ENCODE measurements at places on chromosomes 5 and 9.

GRCh38 chr9:127825319-127826051, 22.8 kb downstream of the FPGS start:
- DNase-seq: no peak

DNA sequence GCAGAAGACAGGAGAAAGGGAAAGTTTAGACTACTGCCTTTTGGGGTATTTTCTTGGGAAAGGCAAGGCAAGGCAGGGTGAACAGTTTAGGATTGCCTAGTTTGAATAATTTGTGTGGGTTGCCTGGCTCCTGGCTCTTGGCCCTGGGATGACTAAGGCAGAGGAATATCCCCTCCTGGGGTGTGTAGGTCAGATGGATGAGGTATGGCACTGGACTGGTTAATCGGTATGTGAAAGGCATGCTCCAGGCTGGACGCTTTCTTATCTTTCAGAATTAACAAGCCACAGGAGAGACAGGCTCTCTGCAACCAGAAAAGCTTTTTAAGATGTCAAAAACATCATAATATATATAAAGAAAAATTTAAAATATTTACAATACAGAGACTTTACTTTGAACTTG, 58.6 kb downstream of the STARD4 start:
- DNase-seq: peak; percentile 49

DNA sequence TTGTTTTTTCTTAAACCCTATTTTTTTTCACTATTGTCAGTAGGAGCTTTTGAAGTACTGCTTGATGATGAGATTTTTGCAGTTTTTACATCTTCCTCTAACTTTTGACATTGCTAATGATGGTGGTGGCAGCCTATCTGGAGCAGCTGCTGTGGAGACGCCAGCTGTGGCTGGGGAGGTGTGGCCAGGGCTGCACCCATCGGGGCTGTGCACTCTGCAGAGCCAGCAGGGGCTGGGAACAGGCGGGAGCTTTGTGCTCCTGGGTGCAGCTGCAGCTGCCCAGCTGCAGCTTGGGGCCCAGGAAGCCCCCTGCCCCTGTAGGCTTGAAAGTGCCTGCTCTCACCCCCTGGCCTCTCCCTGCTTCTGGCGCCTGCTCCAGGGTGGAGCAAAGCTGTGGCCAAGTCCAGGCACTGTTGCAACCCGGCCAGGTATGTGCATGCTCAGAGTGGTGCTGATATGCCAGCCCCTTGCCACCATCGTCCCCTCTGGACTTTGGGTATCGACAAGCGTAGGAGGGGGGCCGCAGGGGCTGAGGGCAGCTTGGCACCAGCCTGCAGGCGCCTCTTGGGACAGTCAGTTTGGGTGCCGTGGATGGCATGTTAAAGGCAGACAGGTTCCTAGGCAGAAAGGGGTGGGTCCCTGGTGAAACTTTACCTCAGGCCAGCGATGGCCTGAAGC, 39.2 kb downstream of the FER start:
- DNase-seq: no peak

DNA sequence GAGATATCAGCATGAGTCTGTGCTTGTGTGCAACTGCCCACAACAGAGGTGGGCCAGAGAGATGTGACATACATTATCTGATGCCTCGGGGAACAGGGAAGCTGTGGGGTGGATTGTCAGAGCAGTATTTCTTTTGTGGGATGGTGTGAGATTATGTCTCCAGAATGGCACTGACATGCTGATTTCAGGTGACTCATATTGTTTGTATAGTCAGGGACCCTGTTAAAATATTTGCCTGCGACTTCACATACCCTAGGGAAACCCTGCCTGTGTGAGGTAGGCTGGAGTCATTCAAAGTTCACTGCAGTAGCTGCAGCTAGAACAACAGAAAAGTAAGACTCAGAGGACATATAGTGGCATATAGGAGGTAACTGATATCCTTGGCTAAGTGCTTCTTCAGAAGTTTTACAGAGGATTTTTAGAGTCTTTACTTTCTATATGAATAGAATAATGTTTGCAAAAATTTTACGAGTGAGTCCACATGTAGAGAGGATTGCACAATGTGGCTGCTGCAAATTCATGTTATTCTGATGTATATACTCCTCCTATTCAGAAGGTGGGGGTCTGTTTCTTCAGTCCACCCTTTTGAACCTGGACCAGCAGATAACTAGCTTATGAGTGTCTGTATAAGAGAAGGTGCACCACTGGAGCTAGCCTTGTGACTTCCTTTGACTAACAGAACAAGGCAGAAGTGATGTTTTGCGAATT, 89.3 kb downstream of the MACIR start:
- peak; percentile 23 for DNase-seq

DNA sequence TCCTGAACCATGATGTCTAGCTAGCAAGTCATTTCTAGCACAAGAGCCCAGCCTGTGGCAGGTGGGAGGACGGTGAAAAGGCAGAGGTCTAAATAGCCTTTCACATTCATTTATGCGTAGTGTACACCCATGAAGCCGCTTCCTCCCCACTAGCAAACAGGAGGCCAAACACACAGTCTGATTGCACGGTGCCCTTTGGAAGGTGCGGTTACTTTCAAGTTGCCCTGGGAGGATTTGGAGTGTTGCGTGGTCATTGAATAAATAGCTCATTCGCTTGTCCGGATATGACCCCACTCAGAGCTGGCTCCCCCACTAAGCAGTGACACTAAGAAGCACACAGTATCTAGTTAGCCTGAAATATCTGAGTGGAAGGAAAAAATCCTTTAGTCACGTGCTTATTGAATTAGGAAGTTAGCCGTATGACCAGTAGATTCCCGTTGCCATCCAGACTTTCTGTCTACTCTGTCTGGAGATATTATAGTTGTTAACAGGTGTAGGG, 664 bp upstream of the ARSB start:
- DNase-seq: peak; percentile 26

- no peak for DNase-seq
Observed at GRCh38 chr9:130588416-130588815, 9.0 kb downstream of the FUBP3 start.

GRCh38 chr5:132747616-132748440, 602 bp downstream of the CCNI2 start:
- no peak for DNase-seq

DNA sequence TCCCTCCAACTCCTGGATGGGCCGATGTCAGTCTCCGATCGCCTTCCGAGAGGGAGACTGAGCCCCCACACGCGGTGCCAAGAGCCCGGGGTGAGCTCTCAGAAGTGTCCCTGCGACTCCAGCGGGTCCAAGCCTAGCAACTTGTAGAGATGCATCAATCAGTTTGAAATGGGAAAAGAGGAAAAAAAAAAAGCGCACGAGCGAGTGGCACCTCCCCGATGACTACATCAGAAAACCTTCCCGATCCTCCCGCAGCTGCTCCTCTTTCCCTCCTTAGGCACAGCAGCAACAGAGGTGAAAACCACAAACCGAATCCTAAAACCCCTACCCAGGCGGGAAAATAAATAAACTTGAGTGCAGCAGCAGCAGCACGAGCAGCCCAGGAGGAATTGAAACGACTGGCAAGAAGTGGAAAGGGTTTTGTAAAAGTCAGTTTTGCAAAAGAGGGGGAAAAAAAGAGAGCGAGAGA, 1.0 kb upstream of the EFNA5 start:
- DNase-seq: no peak

GRCh38 chr9:71094708-71095251, 26.6 kb downstream of the TRPM3 start:
- DNase-seq: no peak

- no peak for DNase-seq
Observed at GRCh38 chr5:75078027-75078426, 25.7 kb upstream of the GCNT4 start.

DNA sequence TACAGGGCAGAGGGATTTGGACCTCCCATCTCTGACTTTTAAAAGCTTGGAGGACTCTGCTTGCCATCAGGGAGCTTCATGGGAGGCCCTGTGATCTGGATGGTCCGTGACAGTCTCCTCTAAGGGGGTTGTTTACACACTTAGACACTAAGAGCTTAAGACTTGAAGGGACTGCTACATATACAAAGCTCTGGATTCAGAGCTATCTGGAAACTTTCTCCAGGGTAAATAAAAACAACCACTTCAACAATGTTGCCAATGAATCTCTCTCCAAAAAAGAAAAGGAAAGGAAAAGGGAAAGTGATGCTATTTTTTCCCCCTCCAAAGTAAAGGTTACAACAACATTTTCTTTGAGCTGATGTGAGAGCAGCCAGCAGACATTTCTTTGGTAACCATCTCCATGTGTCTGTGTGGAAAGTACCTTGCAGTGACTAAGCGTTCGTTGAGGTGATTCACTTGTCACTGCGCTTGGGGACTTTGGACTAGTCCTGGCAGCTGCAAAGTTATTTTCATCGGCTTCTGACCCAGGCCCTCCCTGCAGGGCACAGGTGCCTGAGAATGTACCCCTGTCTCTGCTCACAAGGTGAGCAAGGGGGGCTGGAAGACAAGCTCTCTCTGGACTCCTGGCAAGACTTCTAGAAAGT, 262.1 kb upstream of the KLF4 start:
- peak; percentile 85 for DNase-seq

DNA sequence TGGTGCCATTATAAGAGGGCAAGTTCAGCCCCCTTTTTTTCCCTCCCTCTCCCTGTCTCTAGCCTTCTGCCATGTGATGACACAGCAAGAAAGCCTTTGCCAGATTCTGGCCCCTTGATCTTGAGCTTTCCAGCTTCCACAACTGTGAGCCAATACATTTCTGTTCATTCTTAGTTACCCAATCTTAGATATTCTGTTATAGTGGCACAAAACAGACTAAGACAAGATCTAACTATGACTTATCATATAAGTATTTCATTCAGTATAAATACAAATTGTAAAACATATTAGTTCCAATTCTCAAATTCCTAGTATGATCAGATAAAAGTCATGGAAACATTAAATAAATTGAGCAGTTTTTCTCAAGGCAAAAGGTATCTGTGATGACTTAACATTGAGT, 276.3 kb downstream of the COX7C start:
- peak; percentile 50 for DNase-seq

DNA sequence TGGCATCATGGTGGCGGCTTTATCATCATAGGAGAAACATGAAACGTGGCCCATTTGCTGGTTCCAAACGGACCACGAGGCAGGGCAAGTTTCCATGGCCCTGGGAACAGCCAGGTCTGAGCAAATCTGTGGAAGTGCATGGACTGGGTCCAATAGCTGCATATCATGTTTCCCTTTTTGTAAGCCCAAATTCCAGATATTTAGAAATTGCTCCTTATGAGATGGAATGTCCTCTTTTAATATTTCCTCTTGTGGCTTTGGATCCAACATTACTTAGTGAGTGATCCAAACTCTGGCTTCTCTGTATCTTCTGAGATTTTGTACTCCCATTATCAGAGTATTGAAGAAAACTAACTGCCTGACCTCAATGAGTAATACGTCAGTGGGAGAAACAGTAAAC, 79.8 kb upstream of the FBXL7 start:
- DNase-seq: peak; percentile 1

- peak; percentile 40 for DNase-seq
Observed at GRCh38 chr5:9170026-9170425, 375.8 kb downstream of the SEMA5A start.

GRCh38 chr5:82164977-82165713, 113.0 kb downstream of the RPS23 start:
- peak; percentile 78 for DNase-seq

DNA sequence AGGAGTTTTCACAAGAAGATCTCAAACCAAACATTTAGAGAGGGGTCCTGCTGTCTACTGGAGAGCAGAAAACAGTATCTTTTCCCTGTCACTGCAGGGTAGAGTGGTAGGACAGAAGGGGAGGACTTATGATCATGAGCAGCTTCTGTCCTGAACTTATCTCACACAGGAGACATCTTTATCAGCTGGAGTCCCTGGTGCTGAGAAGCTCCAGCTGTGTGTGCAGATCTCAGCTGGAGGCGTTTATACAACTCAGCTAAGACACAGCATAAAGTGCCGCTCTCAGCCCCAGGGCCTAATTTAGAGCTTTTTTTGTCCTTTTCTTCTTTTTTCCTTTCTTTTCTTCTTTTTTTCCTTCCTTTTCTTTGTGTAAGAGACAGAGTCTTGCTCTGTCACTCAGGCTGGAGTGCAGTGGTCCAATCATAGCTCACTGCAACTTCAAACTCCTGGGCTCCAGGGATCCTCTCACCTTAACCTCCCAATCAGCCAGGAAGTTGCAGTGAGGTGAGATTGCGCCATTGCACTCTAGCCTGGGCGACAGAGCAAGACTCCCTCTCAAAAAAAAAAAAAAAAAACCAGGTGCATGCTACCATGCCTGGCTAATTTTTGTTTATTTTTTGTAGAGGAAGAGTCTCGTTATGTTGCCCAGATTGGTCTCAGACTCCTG, 31.9 kb downstream of the CCDC125 start:
- DNase-seq: peak; percentile 11

GRCh38 chr5:160477266-160477970, 55.8 kb downstream of the PTTG1 start:
- peak; percentile 45 for DNase-seq

GRCh38 chr9:95757439-95757838, 118.1 kb upstream of the ERCC6L2 start:
- no peak for DNase-seq

DNA sequence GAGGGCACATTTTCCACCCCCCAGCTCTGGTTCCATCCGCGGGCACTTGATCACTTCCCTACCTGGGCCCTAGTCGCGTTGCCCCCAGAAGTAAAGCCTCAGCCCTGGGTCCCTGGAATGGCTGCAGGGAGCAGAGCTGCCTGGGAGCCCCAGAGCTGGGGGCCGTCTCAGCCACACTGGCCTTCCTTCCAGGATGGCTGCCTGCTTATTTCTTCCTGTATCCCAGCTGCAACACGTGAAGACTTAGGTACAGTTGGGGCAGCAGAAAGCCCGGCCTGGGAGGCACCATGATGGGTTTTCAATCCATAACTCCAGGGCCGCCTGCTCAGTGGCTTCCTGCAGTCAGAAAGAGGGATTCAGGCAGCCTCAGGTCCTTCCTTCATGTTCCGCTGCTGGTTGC, 232.3 kb downstream of the IRX2 start:
- no peak for DNase-seq

GRCh38 chr5:37146896-37147295, 102.3 kb downstream of the CPLANE1 start:
- DNase-seq: no peak

DNA sequence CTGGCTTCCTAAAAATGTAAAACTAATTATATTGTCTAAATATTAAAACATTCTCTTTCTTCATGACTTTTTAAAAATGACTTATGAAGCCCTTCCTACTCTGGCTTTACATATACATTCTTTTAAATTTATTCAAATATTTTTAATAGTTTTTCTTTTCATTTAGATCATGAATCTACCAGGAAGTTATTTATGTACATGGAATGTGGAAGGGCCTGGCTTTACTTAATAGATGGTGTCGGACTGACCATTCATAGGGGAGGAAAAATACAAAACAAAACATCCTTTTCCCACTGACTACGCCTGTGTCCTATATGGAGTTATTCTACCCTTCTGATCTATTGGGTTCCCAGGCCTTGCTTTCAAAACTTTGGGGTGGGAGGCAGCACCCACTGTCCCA, 129.8 kb downstream of the MACROH2A1 start:
- DNase-seq: no peak

- DNase-seq: no peak
Observed at GRCh38 chr9:99385814-99386279, 163.8 kb downstream of the SEC61B start.

GRCh38 chr5:34564710-34565235, 91.4 kb upstream of the RAI14 start:
- DNase-seq: peak; percentile 85
